HFF-Myc (cell line): ENCODE measurements at places on chromosomes 5 and 9.

- no peak for DNase-seq
Measured at GRCh38 chr5:179421144-179421901, 76.1 kb upstream of the ADAMTS2 start.

GRCh38 chr5:78972654-78973428 lies 12.3 kb downstream of the ARSB start:
- peak; percentile 74 for DNase-seq

DNA sequence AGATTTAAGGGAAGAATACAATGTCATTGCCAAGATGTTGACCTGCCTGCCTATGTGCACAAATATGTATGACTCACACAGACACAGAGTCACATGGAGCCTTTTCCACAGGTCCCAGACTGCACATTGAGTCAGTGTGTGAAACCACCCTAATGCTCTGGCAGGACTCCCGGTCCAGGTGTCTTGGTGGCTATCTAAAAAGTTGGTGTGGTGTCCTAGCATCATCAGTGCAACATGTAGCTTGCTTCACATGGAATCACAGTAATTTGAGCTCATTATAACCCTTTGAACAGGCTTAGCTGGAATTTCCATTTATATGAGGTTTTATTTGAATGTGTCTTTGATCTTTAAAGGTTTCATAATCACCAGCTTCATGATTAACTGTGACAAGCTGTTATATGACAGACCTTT lies 10.7 kb downstream of the IFNA5 start:
- DNase-seq, result no peak

DNA sequence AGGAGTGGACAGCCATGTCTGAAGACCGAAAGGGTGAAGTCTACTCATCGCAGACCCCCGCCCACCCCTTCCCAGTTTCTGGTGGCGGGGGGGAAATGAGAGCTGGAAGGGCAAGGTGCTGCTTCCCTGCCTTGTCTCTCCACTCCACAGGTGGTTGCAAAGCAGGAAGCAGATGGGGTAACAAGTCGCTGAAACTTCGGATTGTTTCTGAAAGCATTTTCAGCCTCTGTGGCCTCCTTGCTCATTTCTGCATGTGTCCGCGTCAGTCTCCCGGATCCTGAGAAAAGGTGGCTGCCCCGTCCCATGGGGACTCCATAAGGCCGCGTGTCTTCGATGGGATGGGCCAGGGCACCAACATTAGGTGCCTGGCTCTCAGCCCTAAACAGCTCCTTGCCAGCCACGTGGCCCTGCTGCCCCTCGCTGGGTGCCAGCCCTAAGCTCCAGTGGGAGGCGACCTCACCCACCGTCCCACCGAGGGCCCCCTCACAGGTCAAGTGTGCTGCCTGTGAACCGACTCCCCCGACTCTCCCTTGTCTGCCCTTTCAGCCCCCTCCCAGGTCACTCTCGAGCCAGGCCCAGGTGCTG lies 971 bp downstream of the PHYKPL start:
- DNase-seq, result no peak

DNA sequence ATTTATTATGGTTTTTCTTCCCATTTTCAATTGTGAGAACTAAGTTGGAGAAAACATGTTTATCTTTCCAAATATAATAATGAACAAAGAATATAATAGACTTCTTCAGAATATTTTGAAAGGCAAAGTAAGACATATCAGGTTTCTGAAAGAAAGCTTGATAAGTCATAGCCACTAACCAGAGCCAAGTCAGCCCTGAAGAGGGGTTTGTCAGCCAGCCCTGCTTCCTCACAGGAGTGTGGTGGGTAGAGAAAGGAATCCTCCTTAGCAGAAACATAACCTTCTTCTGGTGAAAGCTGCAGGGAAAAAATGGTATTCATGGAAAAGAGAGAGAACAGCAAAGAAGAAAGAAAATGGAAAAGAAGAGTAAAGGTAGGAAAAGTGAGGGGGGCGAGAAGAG lies 93.4 kb downstream of the MPDZ start:
- no peak for DNase-seq

GRCh38 chr5:74786851-74787250 lies 19.8 kb downstream of the NSA2 start:
- no peak for DNase-seq

DNA sequence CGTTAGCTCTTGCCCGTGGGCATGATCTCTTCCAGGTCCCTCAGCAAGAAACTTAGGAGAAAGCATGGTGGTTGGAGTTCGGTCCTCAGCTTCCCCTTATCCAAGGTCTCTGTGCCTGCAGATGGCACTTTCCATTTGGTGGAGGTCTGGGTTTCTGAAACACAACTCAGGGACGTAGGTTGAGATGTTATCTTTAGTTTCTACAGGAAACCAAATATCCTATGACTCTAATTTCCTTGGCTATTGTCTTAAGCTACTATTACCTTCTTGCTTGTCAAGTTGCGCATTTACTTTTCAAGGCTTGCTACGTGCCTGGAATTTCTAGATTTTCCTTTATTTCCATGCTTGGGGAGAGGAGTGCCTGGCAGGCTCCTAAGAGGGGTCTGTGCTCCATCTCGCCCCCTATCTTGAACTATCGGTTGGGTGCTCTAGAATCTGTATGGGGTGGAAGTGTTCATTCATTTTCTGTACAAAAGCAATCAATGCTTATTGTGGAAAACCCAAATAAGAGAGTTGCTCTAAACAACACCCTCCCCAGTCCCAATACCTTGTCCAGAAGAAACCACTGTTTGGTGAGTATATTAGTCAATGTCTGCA lies 32.9 kb upstream of the KCNIP1 start:
- DNase-seq, result no peak

DNA sequence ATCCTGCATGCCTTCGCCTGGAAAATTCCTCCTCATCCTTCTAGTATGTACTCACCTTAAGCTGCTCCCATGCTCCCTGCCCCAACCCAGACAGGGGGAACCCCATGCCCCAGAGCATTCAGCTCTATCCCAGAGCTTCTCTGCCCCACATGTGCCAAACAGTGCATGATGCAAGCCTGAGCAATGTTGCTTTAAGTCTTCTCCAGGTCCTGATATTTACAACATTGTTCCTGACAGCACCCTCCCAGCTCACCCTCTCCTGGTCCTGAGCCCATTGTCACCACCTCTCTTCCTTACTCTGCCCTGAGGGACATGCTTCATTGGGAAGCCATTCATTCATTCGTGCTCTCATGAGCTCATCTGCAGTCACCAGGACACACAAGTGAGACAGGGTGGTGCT lies 23.4 kb upstream of the BARX1 start:
- DNase-seq, result no peak

DNA sequence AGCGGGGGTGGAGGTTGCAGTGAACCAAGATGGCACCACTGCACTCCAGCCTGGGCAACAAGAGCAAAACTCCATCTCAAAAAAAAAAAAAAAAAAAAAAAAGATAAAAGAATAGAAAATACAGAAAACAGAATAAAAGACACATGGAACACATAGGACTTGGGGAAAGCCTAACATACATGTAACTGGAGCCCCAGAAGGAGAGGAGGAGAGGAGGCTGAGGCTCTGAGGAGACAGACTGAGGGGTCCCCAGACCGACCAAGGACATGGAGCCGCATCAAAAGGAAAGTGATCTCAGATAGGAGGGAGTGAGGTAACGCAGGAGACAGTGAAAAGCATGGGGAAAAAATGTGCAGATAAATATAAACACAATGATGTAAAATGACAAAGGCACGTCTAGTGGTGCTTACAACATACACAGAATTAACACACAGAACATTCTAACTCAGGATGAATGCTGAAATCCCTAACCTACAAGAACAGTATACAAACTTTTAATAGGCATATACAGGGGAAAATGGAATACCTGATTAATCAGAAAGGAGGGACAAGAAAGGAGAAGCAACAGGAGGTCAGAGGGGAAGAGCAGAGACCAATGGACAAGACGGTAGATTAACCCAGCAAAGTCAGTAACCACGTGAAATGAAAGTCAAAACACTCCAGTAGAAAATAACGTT lies 65.2 kb upstream of the UBAC1 start:
- DNase-seq, result no peak

DNA sequence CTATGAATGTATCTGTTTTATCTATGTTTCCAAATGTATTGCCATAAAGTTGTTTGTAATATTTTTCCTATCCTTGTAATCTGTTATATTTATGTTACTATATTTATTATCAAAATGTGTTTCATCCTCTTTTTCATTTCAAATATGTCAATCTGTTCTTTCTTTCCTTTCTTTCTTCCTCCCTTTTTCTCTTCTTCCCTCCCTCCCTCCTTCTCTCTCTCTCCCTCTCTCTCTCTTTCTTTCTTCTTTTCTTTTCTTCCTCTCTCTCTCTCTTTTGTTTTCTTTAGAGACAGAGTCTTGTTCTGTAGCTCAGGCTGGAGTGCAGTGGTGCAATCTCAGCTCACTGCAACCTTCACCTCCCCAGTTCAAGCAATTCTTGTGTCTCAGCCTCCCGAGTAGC lies 91.3 kb downstream of the GTF3C4 start:
- no peak for DNase-seq

DNA sequence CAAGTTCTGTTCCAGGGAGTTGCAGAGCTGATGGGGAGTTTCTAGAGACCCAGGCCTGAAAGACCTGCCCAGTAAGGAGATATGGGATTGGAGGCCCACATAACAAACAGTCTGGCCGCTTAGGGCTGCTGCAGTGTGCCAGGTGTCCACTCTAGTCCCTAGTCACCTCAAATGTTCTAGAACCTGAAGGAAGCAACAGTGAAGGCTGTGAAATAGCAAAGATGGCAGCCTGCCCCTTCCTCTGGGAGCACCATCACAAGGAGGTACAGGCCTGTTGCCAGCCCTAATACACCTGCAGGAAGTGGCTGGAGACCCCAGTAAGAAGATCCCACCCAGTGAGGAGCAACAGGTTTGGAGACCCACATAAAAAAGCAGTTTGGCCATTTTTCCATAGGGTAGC lies 783.8 kb upstream of the EDIL3 start:
- DNase-seq, result no peak
